ENCODE measurements at places on chromosomes 4 and X.

- ATAC-seq = peak; percentile 68
Observed at GRCh38 chrX:48917139-48918001, 1.5 kb downstream of the PIM2 start.

DNA sequence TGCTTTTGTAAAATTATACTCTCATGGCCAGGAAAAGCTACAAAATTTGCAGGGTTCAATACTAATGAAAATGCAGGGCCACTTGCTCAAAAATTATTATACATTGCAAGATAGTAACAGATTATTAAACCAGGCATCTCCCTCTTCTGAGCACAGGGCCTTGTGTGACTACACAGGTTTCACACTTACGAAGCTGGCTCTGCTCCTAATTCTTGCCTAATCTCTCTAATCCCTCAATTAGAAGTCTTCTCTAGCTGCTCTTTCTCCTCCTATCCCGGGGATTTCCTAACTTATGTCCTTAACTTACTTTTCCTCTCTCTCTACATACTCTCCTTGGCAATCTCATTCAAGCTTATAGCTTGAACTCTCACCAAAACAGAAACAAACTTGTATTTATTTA, 168.3 kb downstream of the AREG start:
- ATAC-seq = no peak

DNA sequence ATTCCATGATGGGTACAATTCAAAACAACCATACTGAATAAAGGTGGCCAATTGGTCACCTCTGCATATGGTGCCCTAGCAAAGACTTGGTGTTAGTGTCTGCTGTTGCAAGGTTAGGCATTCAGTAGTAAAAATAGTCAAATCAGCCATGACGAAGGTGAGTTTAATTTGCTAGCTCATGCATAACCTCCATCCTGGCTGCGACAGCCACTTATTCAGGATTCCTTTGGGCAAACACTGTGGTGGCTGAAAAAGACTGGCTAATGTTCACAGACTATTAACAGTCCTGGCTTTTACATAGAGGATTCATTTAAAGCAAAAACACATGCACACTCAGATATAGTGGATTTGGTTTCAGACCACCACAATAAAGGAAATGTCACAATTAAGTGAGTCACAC, 34.8 kb upstream of the MAP9 start:
- no peak for ATAC-seq

DNA sequence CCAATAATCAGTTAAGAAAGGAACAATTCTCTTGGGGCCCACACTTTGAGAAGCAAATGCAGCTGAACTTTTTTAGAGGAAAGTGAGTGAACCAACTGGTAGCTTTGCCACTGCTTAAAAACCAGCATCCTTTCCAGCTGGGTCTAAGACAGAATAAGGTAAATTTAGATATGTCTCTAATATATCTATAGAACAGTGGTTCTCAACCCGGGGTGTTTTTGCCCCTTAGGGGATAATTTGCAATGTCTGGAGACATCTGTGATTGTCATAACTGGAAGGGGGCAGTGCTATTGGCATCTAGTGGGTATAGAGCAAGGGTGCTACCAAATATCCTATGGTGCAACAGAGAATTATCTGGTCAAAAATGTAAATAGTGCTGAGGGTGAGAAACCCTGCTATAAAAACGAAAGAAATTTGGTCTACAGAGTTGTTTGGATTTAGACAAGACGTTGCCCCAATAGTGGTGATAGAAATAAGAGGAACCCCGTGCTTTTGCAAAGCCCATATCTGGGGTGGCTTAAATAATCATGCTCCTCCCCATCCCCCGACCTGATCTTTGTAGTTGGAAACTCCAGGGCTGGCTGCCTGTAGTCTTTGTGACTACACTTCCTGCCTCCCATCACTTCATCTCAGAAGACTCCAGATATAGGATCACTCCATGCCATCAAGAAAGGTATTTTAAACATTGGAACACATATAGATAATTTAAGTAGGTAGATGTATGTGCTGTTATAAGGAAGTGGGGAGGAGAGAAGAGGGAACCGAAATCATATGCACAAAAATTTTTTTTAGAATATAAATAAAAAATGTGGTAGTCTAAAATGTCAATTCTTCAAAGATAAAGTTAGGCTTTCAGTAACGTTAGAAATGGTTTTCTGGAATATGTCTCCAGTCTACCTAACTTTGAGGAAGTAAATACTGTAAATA, at the start of gene TLR7:
TSS of gene TLR7 (plus strand) at position 622 of the 927 bp plus-strand sequence. CDS start 507 bp downstream, outside the sequence.
- ATAC-seq = no peak

DNA sequence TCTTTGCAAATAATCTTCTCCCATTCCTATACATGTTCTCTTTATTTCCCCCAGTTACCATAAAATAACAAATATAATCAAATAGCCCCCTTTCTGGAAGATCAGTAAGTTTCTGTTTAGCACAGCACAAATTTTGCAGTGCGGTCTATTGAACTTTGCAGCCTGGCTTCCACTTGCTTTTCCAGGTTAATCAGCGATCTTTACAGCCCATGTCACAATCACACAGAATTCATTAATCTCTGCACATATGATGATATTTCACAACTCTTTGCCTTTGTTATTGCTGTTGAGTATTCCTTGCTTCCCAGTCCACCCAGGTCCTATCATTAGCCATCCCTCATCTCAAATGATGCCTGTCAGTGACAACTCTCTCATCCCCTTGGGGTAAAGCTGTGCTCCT, 2358.0 kb downstream of the PCDH7 start:
- no peak for ATAC-seq

DNA sequence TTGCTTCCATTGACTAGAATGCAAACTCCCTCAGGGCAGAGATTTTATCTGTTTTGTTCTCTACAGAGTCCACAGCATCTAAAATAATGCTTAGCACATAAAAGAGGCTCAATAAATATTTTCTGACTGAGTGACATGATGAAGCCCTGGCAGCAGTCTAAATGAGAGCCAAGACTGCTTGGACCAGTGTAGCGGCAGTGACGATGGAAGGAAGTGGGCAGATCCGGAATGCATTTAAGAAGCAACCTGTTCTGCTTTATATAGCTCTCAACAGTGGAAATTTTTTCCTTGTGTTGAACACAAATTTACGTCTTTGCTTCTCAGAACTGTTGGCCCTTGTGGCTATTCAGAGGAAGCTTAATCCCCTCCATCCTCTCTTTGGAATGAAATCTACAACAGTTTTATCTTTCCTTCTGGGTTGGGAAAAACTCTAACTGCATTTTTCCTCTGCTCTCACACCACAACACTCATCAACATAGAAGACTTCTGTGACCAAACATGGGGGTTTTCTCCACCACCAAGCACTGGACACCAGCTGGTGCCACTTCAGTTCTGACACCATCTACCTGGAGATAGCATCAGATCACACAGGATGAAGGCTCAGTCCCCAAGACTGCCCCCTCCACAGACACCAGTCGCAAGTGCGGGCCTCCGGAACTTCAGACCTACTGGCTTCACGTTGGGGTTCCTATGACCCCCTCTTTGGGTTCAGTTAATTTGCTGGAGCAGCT, 7.0 kb upstream of the BEND4 start:
- no peak for ATAC-seq

DNA sequence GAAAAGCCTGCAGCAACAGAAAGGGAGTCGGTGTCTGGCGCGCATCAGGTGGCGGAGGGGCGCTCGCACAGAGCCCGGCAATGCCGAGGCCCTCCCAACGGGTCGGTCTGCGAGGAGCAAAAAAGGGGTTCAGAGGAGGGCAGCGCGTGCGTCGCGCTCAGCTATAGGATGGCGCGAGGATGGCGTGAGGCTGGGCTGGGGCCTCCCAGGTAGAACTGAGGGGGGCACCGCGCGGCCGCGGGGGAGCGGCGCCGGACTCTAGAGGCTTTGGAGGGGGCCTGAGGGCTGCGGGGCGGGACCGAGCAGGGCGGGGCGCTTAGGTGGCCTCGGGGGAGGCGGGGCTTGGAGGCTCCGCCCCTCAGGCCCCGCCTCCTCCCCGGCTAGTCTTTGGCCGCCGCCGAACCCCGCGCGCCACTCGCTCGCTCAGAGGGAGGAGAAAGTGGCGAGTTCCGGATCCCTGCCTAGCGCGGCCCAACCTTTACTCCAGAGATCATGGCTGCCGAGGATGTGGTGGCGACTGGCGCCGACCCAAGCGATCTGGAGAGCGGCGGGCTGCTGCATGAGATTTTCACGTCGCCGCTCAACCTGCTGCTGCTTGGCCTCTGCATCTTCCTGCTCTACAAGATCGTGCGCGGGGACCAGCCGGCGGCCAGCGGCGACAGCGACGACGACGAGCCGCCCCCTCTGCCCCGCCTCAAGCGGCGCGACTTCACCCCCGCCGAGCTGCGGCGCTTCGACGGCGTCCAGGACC, at the start of gene PGRMC1:
TSS of gene PGRMC1 (plus strand) at position 414 of the 751 bp plus-strand sequence. CDS start at position 493, 79 bp downstream.
- peak; percentile 87 for ATAC-seq

- ATAC-seq = peak; percentile 43
Observed at GRCh38 chrX:13719192-13719856, 15.1 kb downstream of the TRAPPC2 start.

- ATAC-seq = no peak
Observed at GRCh38 chr4:74460833-74461232, 15.9 kb downstream of the AREG start.

GRCh38 chr4:144650311-144651005, 4.5 kb downstream of the HHIP start:
- ATAC-seq = no peak

- no peak for ATAC-seq
Observed at GRCh38 chr4:3767570-3768288, 1.5 kb downstream of the ADRA2C start.
